GM13976 (cell line): ENCODE measurements at places on chromosomes 3 and 15.

DNA sequence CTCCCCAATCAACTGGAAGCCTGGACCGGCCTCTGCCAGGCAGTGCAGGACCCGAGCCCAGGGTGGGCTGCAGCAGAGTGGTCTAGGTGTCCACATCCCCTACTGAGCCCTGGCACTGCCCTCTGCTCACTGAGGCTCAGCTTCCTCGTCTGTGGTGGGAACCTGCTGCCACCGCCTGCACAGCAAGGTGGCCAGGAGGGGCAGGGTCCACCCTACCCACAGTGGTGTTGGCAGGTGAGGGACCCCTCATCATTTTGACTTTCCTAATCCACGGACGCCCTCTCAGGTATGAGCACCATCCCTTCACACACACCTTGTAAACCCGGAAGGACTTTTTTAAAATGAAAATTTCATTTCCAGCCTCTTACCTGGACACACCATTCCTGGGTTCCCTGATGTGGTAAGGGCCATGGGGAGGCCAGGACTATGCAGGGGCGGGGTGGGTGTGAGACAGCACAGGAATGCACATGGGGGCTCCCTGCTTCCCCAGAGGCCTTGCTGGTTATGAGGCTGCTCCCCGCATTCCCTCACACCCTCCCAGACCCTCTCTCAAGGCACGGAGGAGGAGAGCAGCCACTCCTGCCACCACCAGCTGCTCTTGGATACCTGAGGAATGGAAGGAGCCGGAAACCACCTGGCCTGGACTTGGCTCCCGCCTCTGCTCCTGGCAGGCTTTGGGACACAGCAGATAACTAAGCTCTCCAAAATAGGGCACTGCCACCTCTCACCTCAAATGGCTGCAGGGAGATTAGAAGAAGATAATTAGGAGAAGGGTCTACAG, 185.9 kb upstream of the TPM1 start:
- DNase-seq = no peak

- DNase-seq = no peak
Observed at GRCh38 chr15:59711451-59712243, 22.5 kb upstream of the BNIP2 start.

DNA sequence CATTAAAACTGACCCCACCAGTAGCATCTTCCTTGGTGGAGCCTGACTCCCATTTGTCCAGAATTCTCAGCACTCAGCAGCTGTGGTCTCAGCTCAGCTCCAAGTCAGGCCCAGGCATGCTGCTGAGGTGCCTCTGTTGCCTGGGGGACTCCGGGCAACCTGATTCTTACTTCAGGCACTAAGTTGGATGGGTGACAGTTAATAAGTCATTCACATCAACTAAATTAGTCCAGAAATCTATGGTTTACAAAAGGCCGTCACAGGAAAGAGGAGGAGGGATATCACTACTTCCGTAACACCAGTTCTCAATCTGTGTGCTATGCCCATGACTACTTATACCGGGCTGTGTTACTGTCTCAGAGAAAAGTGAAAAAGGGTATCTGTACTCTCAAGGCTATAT, 310.2 kb downstream of the SATB1 start:
- DNase-seq = no peak

DNA sequence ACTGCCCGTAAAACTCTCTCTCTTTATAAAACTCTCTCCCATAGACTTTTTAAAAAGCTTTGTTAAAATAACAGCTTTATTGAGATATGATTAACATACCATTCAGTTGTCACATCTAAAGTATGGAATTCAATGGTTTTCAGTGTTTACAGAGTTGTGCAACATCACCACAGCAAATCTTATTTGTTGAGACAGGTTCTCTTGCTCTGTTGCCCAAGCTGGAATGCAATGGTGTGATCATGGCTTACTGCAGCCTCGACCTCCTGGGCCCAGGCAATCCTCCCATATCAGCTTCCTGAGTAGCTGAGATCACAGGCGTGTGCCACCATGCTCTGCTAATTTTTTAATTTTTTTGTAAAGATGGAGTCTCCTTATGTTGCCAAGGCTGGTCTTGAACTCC, 35.9 kb upstream of the TRAK1 start:
- DNase-seq = no peak

GRCh38 chr3:133563186-133563591, 10.3 kb upstream of the CDV3 start:
- DNase-seq = no peak

GRCh38 chr15:85452436-85452835, 72.0 kb downstream of the AKAP13 start:
- no peak for DNase-seq

DNA sequence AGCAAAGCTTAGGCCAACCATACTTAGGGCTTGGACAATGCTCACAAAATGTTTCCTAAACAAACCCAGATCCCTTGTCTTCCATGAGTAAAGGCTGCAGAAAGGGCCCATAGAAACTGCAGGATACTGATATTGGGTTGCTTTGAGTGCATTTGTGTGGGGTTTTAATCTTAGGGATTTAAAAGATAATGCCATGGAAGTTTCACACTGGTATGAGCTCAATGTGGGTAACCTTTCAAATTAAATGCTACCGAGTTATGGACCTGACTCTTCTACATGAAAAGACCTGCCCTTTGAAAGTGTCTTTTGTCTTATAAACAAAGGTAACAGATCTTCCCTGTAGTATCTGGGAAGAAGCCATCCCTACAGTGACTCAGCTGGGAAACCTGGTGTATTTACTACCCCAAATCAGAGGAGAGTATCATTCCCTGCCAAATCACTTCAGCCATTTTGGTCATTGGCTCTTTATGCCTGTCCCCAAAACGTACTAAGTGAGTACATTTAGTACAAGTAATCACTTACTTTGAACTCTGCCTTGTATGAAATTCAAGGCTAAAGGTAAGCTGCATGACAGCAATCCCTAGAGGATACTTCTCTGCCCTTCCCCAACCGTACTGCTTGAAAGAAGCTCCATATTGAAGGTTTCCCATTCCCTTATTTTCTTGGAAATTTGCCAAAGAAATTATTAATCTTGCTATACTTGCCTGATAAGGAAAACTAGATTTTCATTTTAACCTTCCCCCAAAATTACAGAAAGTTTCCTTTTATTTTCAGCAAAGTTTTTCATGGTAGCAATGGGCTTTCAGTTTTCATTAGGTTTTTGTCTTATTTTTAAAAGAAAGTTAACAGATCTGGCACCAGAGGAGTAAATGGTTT, 7.2 kb downstream of the TM4SF1 start:
- no peak for DNase-seq

DNA sequence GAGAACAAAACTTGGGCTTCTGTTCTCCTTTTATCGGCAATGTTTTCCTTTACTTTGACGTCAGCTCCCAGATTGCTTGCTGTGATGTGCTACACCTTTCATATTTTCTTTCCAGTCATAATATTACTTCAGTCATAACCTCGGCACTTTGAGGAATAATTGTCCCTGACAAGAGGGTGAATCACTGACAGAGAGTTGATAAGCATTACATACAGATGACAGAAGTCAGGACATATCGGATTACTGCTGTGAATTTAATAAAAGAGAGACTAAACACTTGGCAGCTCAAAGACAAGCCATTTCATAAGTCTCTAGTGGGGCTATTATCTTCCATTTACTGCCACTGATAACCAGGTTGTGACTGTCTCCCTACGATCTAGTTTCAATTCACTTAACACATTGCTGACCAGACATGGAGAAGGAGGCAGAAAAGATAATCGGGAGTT, 362.1 kb upstream of the ARRDC4 start:
- DNase-seq = no peak

DNA sequence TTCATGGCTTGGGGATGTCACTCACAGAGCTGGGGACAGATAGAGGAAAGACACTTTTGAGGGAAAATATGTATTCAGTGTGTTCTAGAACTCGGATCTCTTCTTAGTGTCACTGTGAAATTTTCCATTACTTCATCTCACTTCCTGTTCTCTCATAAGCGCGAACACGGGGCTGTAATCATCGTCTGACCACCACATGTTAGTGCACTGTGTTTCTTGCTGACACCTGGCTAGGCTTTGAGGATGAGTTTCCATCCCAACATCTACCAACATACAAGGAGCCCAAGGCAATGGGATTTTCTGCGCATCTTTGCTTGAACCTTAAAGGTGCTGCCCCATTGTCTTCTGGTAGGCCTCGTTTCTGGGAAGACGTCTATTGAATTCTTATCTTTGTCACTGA, 84.0 kb downstream of the LIPC start:
- DNase-seq = peak; percentile 50
